ENCODE measurements at places on chromosomes 3 and 15. TPM values are rescaled to one million over a fixed set of nuclear protein-coding genes. Genes with fewer than 3 reads are reported as not detected.

DNA sequence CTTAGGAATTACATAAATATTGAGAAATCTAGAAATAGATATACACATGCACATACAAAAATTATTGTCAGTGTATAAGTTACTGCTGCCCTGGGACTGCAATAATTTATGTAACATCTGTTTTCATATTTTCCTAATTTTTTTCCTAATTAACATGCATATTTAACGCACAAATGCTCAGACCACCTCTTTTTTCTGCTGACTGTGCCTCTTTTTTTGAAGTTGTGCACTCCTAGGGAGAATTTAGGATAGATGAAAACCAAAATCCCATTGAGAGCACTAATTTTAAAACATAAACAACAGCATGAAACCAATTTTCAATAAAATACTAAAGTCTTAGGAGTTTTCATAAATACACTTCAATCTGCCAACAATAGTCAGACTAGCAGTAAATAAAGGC, 154.0 kb downstream of the TBC1D5 start:
- H3K4me3 ChIP-seq = no peak overlapping the region
- H3K36me3 ChIP-seq = peaks cover 20% of the 10 kb centered on the region
- no peaks in the 10 kb centered on the region for H3K4me1 ChIP-seq
- H3K27me3 ChIP-seq = no peaks in the 10 kb centered on the region
- DNase-seq = no peak
- no peak overlapping the region for H3K27ac ChIP-seq

ATP8B4 gene
- 0.61 TPM for total RNA-seq

TMA7 gene
- 309 TPM for total RNA-seq

GRCh38 chr15:68469162-68470048, 37.4 kb upstream of the ITGA11 start:
- no peaks in the 10 kb centered on the region for H3K27me3 ChIP-seq
- no peak for DNase-seq
- H3K4me1 ChIP-seq = no peaks in the 10 kb centered on the region
- H3K36me3 ChIP-seq = no peaks in the 10 kb centered on the region
- H3K27ac ChIP-seq = no peak overlapping the region

DNA sequence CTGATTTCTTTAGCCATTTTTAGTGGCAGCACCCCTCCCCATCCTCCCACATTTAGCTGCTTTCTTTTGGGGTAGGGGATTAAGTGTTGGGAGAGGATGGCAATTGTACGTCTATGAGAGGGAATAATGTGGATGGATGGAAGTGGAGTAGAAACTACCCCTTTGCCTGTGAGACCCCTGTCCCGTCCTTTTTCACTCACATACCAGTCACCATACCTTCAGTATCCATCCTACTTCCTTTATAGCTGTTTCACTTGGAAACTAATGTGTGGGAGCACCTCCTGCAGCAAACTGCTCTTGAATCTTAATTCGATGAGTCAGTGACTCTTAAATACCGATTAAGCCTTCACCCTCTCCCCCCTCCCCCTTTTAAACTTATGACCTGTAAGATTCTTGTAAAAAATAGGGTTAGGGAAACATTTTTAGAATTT, 730 bp downstream of the SPRED1 start:
- peak overlapping the region; percentile 96 for H3K4me3 ChIP-seq
- no peaks in the 10 kb centered on the region for H3K27me3 ChIP-seq
- H3K4me1 ChIP-seq = peaks cover 8% of the 10 kb centered on the region
- no peaks in the 10 kb centered on the region for H3K36me3 ChIP-seq
- DNase-seq = no peak
- peak overlapping the region; percentile 21 for H3K27ac ChIP-seq

EIF4G1 gene
- total RNA-seq = 532 TPM

- no peaks in the 10 kb centered on the region for H3K36me3 ChIP-seq
- H3K27me3 ChIP-seq = no peaks in the 10 kb centered on the region
- H3K4me1 ChIP-seq = no peaks in the 10 kb centered on the region
- H3K4me3 ChIP-seq = no peak overlapping the region
- H3K27ac ChIP-seq = no peak overlapping the region
Measured at GRCh38 chr3:113339616-113340244, 101.6 kb downstream of the CFAP44 start.

GRCh38 chr3:166527325-166527724, 690.1 kb upstream of the BCHE start:
- no peak for DNase-seq
- H3K4me1 ChIP-seq = no peaks in the 10 kb centered on the region
- H3K27ac ChIP-seq = no peak overlapping the region
- H3K27me3 ChIP-seq = no peaks in the 10 kb centered on the region
- peaks cover 15% of the 10 kb centered on the region for H3K36me3 ChIP-seq
- no peak overlapping the region for H3K4me3 ChIP-seq

UPK1B gene
- total RNA-seq = 0.33 TPM

SAMD7 gene
- not detected for total RNA-seq

All from H9 (cell line).